Testis (tissue), 5 donors: ENCODE measurements at places on chromosomes 1 and 21. TPM values are rescaled to one million over a fixed set of nuclear protein-coding genes. Genes with fewer than 3 reads are reported as not detected.

DNA sequence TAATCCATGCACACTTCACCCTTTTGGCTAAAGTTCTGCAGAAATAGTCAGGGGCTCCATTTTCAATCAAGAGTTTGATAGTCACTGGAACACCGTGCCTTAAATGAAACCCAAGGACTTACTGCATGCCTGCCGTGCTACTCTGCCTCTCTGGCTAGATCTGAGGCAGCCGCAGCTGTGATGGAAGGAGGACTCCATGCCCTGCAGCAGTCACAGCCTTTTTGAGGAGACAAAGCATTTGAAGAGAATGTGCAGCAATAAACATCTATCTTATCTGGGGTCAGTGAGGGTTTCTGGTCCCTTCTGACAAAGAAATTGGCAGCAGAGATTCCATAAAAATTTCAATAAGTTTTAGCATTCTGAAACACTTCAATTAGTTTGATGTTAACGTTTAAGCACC is 78.0 kb downstream of the BCAR3 start:
- no peak for DNase-seq

DNA sequence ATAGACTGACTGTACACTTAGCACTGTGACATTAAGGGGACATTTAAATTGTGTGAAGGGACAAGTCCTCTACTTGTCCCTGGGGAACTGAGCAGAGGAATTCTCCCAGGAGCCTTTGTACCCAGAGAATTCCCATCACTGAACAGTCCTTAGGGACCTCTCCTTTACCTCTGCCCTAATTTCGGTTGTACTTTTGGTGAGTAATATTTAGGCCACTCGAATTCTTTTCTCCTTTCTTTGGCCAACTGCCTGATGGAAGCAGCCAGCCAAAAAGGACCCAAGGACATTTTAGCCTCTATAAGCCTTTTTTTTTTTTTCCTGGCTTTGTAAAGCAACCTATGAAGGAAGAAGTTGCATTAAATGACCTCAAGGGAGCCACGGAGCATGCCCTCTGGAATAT is 71.5 kb downstream of the NR5A2 start:
- DNase-seq = peak; percentile 23

DNA sequence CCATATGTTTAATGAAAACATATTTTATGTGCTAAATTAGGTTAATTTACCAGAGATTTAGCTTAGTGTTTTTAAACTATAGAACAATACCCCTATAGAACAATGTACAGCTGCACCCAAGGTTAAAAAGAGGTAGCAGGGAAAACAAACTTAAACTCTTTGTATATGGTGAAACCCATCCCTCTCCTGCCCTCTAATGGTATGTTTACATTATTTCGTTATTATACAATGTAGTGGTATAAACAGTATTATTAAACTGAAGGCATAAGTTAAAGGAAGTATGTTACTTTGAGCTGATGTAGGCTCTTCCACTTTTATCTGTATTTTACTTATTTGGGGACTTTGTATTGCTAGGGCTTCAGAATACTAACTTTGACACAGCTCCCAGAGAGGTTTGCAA is 16.7 kb upstream of the ZYG11A start:
- no peak for DNase-seq

DNA sequence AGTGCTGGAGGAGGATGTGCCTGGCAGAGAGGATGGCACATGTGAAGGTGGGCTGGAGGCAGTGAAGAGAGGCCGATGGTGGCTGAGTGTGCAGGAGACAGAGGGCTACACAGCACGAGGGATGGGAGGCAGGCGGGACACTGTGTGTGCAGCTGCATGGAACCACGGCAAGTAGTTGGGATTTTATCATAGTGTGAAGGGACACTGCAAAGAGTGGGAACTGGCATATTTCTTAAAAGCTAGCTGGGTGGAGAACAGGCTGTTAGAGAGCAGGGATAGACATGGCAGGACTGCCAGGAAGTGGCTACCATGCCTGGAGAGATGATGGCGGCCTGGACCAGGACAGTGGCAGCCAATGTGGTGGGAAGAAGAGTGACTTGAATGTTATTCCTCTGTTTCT is 102.4 kb upstream of the TLR5 start:
- no peak for DNase-seq

- DNase-seq = peak; percentile 22
These were observed 193.8 kb downstream of the LMX1A start for GRCh38 chr1:165162671-165163241.

Gene YOD1
- 12.3 TPM for total RNA-seq
